Activated T-cell treated with anti-CD3 and anti-CD28 coated beads for 24 hours (primary cell): ENCODE measurements at places on chromosomes 4 and X.

DNA sequence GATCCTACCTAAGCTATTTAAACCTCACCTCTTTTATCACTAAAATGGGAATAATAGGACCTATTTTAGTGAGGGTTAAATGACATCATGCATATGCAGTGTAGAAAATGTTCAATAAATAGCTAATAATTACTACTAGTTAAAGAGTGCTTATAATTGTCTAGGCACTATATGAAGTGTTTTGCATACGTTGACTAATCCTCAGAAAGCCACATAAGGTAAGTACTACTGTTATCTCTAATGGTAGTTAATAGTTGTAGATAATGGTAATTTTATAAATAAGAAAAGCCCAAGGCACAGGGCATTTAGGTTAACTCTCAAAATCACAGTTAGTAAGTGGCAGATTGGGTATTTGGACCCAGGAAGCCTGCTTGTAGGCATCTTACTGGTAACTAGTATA is 47.4 kb upstream of the BOD1L1 start:
- no peak for DNase-seq

- DNase-seq, result no peak
These were observed 1153.3 kb upstream of the PABPC4L start for GRCh38 chr4:135354876-135355275.

- no peak for DNase-seq
These were observed 45.0 kb upstream of the IL13RA1 start for GRCh38 chrX:118682258-118683014.

DNA sequence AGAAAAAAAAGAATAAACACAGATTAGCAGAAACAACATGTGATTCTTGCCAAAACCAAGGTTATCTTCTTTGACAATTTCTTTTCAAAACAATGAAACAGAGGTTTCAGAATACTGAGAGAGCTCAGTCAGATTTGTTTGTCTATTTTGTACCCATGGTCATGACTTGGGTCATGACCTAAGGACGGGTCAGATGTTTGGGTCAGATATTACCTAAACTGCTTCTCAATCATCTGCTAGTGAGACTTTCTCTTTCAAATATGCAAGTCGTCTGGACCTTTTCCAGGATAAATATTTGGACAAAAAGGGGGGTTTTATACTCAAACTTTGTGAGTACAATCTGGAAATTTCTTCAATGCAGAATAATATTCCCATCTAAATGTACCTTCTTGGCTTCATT is 148.3 kb upstream of the USP38 start:
- no peak for DNase-seq

GRCh38 chrX:25013632-25014365 is 2.0 kb downstream of the ARX start:
- no peak for DNase-seq

- no peak for DNase-seq
These were observed 393.8 kb upstream of the GRID2 start for GRCh38 chr4:91909963-91910362.

GRCh38 chr4:79227860-79228259 is 98.0 kb downstream of the NAA11 start:
- no peak for DNase-seq

GRCh38 chr4:69830560-69831269 is 29.2 kb downstream of the SULT1E1 start:
- DNase-seq, result no peak

DNA sequence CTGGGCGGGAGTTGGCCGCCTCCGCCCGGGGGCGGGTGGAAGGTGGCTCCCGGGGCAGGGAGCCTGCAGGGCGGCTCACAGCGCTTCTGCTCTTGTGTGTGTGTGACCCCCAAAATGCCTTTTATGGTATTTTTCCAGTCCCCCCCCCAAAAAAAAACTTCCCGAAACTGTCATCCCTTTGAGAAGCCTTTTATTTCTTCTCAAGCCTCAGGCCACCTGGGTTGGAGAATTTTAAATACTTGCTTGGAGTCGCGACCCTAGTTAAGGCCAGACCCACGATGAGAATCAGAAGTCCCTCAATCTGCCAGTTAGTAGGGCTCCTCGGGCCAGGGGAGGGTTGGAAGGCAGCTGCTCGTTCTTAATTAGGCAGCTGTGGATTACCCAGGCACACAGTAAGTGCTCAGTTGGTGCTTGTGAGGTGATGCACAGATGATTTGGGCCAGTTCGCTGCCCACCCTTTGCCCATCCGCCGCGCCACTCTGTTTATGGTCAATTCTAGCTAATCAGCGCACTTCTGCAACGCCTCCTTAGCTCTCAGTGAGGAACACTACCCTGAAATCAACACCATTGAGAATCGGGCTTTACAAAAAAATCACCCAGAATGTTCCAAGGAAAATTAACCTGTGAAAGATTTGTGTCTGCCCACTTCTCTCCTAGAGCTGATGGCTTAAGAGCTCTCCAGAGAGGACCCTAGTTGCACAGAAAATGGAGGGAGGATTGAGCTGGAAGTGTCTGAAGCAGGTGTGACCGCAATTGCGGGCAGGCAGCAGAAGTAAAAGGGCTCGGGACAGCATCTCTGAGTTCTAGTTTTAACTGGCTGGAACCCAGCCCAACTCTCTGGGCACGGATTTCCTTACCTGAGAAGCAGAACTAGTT is 648 bp upstream of the SCD5 start:
- no peak for DNase-seq

DNA sequence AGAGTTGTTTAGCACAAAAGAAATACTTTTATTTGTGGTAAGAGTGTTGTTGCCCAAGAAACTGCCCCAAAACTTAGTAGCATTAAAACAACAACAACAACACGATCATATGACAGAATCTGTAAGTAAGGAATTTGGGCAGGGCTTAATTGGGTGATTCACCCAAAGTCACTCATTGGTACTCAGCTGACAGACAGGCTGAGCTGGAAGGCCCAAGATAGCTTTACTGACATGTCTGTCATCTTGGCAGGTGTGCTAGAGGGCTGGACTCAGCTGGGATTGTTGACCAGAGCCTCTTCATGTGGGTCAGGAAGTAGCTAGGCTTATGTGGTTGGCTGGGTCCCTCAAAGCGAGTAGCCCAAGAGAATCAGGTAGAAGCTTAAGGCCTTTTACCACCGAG is 52.3 kb downstream of the KIAA0232 start:
- no peak for DNase-seq

GRCh38 chrX:87236830-87237440 is 280.7 kb upstream of the KLHL4 start:
- DNase-seq, result no peak

DNA sequence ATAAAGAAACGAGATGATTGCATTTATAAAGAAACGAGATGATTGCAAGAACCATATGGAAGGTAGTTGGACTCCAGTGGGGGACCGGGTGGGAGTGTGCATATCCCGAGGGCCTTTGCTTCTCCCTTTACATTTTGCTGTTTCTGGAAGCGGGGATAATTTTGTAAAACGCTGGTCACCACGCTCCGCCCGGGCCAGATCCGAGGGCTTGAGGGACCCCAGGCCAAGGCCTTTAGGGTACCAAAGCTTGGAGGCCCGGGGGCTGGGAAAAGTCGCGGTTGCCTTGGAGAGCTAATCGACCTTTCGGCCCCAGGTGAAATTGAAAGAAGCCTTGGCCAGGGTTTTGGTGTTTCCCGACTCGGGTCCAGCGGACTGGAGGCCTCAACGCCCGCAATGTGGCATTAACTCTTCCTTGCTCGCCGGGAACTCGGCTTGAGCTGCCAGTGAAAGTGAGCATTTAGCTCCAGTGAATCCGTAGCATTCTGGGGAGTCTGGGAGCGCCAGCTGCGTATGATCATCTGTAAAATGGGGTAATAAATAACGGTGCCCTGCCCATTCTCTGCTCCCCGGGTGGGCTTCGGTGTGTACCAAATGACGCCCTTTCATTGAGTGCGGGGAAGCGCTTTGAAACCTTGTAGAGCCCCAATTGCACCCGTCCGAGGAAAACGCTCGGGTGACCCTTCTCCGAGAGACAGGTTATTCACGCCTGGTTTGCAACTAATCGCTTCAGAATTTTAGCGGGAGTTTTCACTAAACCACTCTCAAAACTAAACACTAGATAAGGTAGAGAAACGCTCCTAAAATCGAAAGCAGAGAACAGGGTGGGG is 4.5 kb downstream of the NKX3-2 start:
- no peak for DNase-seq
